Hepatocyte (in vitro differentiated cells): ENCODE measurements at places on chromosomes 3 and 15. TPM values are rescaled to one million over a fixed set of nuclear protein-coding genes. Genes with fewer than 3 reads are reported as not detected.

DNA sequence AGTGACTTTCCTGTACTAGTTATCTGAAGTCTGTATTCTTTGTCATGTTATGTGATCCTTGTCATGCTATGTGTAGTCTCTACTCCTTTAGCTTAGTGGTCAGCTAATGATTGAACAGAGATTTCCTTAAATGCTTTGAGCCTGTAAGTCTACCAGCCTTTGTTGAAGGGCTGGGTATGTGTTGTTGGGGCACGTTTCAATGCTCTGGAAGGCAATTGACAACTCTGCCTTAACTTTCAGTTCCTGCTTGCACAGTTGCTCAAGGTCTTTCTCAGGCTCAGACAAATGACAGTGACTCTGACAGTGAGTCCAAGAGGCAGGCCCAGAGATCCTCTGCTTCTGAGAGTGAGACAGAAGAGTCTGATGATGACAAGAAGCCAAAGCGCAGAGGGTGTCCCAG, 89.3 kb downstream of the CHD2 start:
- no peak overlapping the region for H3K27ac ChIP-seq
- H3K4me1 ChIP-seq = no peaks in the 10 kb centered on the region
- no peaks in the 10 kb centered on the region for H3K27me3 ChIP-seq
- H3K36me3 ChIP-seq = peaks cover 6% of the 10 kb centered on the region
- DNase-seq = no peak

DNA sequence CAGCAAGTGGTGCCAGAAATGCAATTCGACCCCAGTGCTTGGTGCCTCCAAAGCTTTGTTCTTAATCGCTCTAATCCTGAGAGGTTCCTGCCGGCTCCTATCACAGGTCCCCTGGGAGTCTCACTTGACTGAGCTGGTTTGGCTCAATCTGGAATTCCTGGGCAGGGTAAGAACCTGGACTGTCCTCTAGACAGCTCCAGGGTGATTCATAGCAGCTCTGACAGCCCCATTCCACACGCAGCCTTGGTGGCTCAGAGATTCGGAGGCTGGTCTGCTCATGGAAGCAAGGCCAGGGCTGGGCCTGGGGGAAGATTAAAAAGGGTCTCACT, 37.9 kb downstream of the MYO5C start:
- H3K4me1 ChIP-seq = peaks cover 5% of the 10 kb centered on the region
- H3K4me3 ChIP-seq = no peak overlapping the region
- H3K27me3 ChIP-seq = no peaks in the 10 kb centered on the region
- H3K36me3 ChIP-seq = no peaks in the 10 kb centered on the region
- H3K27ac ChIP-seq = no peak overlapping the region

GRCh38 chr15:78976691-78977090, 31.8 kb upstream of the CTSH start:
- DNase-seq = no peak
- H3K4me3 ChIP-seq = no peak overlapping the region
- H3K27ac ChIP-seq = no peak overlapping the region
- no peaks in the 10 kb centered on the region for H3K27me3 ChIP-seq
- no peaks in the 10 kb centered on the region for H3K36me3 ChIP-seq

OXTR gene
- 1.6 and 1.9 TPM in 2 replicates for total RNA-seq

SENP8 gene
- total RNA-seq = 2.0 and 3.6 TPM in 2 replicates

FMN1 gene
- 0.48 and 0.70 TPM in 2 replicates for total RNA-seq

CHCHD6 gene
- 9.6 and 13.8 TPM in 2 replicates for total RNA-seq

ARHGEF3 gene
- 39.6 and 41.7 TPM in 2 replicates for total RNA-seq

ARL14 gene
- total RNA-seq = 6.4 and 13.2 TPM in 2 replicates
